ENCODE measurements at places on chromosomes 5 and 9. TPM values are rescaled to one million over a fixed set of nuclear protein-coding genes. Genes with fewer than 3 reads are reported as not detected.

- DNase-seq, result no peak
Measured at GRCh38 chr5:15577831-15578230, 77.9 kb downstream of the FBXL7 start.

DNA sequence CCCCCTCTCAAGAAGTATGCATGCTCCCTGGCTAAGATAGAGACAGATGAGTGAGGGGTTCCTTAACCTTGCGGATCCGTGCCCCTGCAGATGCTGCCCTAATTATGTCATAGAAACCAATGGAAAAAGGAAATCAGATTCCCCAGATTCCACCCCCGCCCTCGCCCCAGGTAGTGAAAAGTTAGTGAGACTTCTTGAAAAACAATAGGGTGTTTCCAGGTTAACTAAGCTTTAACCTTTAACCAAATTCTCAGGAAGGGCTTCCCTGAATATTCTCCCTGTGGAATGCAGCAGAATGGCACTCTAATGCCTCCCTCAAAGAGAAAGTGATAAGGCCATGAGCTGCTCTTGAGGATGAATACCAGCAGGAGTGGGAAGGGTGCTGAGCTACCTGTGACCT, 116.0 kb upstream of the RANBP3L start:
- no peak for DNase-seq

GRCh38 chr5:149724130-149724840, 5.8 kb upstream of the PPARGC1B start:
- no peak for DNase-seq

Gene SHISAL2B
- not detected for polyA plus RNA-seq

Gene HAPLN1
- polyA plus RNA-seq, result 9.1 TPM

DNA sequence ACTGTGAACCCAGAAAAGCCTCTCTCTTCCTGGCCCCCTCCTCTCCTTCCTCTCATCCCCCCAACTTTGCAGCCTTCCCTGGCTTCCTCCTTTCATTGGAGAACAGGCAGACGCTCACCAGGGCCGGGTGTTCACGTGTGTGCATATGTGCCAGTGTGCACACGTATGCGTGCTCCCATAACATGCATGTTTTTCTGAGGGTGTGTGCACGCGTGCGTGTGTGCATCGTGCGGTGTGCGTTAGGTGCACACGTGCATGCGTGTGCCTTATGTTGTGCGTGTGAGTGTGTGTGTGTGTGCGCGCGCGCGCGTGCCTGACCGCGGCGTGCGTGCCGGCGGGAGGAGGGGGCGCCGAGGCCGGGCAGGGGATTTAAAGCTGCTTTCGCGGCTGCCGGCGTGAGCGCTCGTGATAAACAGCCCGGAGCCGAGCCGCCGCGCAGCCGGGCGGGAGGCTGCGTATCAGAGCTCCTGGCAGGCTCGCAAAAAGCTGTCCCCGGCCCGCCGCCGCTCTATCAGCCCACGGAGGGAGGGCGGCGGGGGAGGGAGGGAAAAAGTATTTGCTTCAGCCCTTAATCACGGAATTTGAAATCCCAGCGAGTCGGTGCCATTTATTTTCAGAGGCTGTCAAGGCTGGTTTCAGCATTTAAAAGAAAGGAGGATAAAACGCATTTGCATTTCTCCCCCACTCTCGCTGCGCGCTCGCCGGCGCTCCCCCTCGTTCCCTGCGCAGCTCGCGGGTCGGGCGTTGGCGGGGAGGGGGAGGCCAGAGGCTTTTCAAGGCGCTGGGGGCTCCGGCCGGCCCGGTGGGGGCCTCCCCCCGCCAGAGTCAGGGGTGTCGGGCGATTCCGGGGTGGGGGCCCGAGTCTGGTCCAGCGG, 183.9 kb downstream of the C9orf50 start:
- DNase-seq, result peak; percentile 82

DNA sequence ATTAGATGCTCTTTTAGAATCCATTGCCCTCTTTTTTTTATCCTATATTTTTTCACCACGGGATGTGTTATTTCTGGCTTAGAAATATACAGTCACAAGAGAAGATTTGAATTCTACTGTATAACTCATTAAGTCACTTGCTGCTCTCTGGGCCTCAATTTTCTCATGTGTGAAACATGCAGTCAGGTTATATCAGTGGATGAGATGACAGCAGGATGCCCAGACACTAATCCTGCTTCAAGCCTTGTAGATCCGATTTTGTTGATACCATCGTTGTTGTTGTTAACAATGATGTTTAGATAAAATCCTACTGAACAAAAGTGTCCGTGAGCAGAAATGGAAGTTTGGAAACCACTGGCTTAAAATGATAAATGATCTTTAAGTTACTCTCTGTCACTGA, 421.9 kb upstream of the DMAC1 start:
- DNase-seq, result no peak

DNA sequence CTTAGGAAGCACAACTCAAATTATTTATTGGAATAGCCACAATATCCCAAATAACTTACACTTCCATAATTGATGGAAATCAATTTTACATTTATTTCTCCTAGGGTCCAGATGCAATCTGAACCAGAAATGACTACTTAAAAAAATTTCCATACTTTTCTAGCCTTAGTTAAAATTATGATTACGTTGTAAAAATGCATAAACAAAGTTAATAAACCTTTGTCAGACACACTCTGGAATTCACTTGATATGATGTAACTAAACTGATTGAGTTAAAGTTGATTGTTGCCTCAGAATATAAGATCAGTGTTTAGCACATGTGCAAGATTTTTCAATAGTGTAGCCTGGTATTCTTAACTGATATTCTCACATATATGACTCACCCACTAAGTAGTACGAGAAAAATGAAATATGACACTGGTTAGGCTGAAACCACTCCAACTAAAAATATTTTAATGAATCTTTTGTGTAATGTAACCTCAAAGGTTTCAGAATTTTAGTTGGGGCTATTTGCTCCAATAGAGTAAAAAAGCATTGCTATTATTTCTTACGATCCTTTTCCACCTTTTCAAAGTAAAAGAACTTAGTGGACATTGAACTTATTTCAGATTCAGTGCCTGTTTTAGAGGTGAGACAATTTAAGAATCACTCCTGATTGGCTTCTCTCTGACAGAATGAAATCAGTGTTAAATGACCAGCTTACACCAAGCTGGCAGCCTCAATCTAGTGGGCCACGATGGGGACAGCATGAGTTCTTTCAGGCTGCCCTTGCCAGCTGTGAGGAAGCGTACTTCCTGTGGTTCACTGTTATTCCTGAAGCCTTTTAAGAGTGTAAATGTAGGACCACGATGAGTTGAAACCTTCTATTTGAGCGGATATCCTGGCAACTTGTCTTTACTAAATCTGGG, 277.2 kb upstream of the CDH9 start:
- no peak for DNase-seq

DNA sequence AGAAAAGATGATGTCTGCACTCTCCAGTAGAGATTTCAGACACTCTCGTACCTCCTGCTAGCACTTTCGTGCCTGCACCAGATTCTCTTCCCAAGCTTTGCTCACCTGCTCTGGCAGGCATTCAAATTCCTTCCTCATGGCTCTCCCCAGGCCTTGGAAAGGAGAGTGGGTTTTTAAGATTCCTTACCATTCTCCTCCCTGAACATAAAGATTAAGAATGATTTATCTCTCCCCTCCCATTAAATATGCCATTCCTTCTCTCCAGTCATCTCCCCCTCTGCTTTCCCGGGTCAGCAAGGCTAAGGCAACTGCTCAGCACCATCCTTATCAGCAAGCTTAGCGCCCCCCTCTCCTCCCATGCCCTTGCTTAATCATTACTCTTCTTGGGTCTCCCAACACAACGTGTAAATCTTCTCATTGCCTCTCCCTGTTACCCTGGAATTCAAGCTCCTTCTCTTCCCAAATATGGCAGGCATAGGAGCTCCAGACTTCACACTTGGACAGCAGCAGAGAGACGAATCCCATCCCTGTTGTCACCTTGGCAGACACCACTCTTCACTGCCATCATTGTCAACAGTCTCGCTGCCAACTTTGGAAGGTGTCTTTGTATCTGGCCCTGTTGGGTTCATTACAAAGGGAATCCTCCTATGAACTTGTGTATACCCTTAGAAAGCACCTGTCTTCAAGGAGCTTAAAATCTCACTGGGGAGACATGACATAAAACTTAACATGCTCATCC, 332.9 kb downstream of the SLIT3 start:
- no peak for DNase-seq

Data from aorta (tissue), 5 donors.